Amniotic stem cell (primary cell): ENCODE measurements at places on chromosomes 5 and 9.

DNA sequence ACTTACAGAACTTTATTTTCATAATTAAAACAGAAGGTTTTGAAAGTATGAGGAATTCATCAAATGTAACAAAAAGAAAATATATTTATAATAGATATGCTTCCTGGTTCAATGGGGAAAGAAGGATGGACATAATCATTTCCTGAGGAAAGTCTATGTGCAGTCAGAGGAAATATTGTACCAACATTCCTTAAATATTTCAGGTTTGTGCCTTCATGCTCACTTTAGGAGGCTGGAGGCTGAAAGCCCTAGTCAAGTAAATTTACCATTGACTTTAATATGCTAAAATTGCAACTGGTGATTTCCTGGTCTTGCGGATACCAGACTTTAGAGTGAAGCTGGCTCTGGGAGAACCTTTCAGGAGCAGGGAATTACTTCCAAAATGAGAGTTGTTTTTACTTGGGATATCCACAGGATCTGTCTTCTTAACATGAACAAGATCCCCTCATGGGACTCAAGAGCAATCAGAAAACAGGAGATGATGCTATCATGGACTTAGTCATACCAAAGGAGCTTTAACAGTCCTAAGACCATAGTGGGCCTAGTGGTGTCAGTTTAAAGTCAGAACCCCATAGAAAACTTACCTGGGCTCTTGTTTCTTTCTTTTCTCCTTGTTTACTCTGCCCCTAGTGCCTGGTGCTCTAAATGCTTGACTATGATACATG is 762.8 kb upstream of the GRAMD2B start:
- no peak for DNase-seq

DNA sequence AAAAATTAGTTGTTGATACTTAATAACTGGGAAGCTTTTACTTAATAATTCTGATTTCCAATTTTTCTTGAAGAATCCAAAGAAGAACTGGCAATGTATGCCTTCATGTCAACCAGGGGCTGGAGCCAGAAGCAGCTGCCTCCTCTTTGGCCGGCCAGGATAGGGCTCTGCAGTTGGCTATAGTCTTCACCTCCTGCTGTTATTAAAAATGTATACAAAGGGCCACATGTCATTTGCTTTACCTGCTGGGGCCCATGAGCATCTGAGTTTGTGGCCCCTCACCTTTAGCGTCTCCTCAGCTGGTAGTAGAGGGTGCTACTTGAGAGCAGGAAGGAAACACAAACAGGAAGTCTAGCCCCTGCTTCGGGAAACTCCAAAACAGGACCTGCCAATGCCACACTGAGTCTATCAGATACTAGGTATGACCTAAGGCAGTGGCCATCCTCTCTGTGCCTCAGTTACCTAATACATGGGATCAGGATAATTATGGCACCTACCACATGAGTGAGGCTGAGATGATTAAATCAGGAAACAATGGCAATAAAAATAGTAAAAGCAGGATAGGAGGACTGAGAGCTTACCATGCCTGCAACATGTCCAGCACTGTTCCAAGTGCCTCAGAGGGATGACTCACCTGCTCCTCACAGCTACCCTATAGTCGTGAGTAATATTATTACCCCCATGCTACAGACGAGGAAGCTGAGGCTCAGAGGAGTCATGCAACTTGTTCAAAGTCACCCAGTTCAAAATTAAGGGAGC is 21.3 kb downstream of the CCDC69 start:
- DNase-seq = no peak

- no peak for DNase-seq
Measured at GRCh38 chr5:119626086-119626485, 3.3 kb upstream of the FAM170A start.

DNA sequence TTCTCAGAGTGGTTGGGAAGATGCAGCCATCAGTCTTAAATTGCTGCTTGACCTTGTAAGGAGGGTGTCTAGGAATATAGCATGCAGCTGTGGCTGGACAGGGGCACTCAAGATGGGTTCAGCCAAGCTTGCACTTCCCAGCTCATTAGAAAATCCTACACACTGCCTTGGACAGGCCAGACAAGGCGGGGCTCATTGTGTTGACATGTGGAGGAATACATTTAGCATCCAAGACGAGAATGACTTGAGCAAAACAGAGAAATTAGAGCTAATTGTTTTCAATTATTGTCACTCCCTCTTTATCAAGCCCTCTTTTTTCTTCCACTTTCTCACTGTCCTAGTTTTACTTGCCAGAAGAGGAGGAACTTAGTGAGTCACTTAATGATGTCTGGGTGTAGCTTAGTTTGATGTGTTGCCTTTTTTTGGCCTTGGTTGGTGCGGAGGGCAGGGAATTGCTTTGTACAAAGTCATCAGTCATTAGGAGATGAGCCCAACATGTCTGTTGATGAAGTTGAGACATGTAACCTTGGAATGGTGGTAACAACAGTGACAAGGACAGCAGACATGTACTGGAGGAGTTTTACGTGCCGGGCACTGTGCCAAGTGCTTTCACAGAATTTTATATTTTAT is 1219.3 kb upstream of the WWC1 start:
- DNase-seq = no peak

DNA sequence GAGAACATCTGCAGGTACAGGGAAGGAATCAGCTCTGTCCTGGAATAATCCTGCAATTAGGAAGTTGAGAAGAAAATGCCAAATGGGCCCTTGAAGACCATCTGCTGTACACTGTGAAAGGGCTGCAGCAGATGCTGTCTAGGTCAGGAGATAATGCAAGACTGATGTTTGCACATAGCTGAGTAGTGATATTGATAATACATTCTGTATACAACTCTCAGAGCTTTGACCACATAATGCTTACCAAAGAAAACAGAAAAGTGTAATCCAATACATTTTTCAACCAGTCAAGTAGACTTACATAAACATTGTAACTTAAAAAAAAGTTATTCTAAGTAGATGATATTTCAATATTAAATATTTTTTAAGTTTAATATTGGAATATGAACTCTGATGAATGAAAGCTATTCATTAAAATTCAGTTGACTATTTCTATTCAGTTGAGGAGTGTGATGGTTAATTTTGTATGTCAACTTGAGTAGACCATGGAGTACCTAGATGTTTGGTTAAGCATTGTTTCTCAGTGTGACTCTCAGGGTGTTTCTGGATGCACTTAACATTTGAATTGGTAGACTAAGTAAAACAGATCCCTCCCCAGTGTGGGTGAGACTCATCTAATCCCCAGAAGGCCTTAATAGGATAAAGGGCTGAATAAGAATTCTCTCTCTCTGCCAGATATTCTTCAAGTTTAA is 380.1 kb upstream of the PRR16 start:
- DNase-seq = no peak

DNA sequence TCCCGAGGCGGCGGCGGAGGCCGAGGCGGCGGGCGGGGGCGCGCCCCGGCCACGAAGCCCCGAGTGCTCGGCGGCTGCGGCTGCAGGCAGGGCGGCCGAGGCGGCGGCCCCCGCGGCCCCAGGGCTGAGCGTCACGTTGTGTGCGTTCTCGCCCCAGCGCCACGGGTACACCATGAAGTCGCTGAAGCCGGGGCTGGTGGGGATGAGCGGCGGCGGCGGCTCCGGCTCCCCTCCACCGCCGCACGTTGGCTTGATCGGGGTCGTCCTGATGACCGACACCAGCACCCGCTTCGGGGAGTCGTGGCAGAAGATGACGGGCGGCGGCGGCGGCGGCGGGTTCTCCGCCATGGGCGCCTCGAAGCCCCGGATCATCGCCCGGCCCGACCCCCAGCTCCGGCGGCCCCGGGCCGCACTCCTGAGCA is 498 bp downstream of the ZNF367 start:
- DNase-seq = no peak

- DNase-seq = peak; percentile 73
Measured at GRCh38 chr9:115034801-115035200, 83.2 kb downstream of the TNC start.

DNA sequence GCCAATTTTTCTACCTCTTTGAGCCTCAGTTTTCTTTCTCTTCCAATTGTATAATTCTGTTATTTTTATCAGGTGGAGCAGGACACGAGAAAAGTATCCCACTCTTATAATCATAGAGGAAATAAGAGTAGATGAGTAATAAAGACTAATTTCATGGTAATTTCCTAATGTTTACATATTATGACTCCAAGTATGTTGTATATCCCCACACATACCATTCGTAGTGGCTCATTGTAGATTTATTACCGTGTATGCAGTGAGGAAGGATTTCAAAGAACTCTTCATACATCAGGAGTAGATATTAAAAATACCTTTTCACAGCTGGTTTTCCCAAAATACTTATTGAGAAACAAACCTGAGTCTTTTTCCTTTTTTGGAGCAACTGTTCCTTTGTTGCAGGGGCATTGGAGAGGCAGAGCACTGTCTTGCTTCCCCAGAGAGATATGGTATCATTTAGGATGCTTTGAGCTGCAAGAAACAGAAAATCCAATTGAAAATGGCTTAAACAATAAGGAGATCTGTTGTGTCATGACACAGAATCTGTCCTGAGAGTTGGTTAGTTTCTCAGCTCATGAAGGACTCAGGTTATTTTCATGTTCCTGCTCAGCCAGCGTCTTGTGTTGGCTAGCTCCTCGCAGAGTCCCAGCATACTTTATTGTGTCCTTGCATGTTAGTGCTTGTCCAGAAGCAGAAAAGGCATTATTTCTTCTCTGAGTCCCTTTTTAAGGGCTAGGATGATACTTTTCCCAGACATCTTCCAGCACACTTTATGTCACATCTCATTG is 291.2 kb downstream of the ARHGAP26 start:
- no peak for DNase-seq

DNA sequence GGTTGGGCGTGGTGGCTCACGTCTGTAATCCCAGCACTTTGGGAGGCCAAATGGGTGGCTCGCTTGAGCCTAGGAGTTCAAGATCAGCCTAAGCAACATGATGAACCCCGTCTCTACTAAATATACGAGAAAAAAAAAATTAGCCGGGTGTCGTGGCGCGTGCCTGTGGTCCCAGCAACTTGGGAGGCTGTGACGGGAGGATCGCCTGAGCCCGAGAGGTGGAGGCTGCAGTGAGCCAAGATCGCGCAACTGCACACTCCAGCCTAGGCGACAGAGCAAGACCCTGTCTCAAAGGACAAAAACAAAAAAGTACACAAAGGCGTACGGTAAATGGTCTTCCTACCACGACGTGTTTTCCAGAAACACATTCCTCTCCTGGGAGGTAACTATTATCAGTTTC is 538 bp upstream of the BDP1 start:
- no peak for DNase-seq

DNA sequence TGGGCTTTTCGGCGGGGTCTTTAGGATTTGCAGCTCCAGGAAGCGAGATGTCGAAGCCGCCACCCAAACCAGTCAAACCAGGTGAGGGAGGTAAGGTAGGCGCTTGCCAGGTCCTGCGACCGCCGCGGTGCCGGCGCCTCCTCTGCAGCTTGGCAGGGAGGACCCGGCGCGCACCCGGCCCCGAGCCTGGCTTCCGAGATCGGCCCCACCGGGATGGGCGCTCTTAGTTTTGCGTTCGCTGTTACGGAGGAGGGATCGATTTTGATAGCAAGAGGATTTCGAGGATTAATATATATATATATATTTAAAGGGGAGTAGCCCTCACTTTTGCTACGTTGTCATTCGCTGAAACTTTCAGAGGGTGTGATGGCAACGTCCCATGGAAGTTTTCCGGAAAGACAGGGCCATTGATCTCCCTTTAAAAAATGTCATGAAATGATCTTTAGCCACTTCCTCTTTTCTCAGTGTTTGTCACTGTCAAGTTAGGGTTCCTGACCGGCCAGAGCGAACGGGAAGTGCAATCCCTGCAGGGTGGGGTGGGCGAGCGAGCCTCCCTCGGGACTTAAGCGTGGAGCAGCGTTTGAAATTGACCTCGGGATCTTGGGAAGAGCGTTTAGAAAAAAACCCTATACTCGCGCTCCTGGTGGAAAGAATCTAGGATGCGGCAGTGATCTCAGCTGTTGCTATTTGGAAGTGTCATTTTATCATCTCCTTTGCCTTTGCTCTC is 495 bp downstream of the OSTF1 start:
- DNase-seq = peak; percentile 62

GRCh38 chr9:70597886-70598285 is 183.4 kb upstream of the KLF9 start:
- DNase-seq = no peak

- no peak for DNase-seq
Measured at GRCh38 chr9:125434986-125435775, 173.6 kb downstream of the GAPVD1 start.

- DNase-seq = no peak
Measured at GRCh38 chr5:155017610-155018009, 4.1 kb downstream of the KIF4B start.

- DNase-seq = no peak
Measured at GRCh38 chr9:91177081-91177480, 184.6 kb downstream of the AUH start.

GRCh38 chr5:6493681-6494454 is 45.2 kb downstream of the UBE2QL1 start:
- no peak for DNase-seq

DNA sequence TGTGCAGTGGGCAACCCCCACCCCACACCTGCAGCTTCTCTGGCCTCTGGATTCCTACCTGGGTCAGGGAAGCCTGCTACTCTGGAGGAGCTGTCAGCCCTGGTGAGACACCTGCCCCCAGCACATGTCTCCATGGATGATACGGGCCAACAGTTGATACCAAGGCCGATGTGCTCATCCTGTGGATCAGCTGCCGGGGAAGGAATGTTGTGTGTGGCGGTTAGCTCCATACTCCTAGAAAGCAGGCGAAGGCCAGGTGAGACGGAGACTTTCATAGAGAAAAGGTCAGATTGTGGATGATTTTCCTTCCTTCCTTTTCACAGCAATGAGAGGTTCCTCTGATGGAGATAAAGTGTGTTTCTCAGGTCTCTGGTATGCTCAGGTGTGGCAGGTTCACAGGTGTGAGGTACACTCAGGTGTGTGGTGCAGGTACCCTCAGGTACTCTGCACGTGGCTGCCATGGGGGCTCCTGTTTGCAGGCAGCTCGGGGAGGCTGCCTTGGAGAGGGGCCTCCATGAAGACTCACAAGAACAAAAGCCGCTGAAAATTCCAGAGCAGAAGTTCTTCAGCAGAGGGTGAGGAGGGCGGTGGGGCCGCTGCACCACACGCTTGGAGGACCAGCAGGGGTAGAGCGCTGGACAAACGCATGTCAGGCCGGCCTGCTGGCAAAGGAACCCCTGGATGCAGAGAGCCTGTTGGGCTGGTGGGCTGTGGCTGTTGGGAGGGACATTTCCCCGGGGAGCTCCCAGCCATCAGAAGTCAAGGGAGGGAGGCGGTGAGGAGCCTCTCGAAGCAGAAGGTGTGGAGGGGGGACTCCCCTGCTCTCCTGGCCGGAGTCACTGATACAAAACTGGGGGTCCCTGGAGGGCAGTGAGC is 5.1 kb upstream of the AHRR start:
- DNase-seq = no peak

- DNase-seq = no peak
Measured at GRCh38 chr9:91897201-91897600, 52.8 kb downstream of the ROR2 start.
